ENCODE measurements at places on chromosomes 2 and 18.

DNA sequence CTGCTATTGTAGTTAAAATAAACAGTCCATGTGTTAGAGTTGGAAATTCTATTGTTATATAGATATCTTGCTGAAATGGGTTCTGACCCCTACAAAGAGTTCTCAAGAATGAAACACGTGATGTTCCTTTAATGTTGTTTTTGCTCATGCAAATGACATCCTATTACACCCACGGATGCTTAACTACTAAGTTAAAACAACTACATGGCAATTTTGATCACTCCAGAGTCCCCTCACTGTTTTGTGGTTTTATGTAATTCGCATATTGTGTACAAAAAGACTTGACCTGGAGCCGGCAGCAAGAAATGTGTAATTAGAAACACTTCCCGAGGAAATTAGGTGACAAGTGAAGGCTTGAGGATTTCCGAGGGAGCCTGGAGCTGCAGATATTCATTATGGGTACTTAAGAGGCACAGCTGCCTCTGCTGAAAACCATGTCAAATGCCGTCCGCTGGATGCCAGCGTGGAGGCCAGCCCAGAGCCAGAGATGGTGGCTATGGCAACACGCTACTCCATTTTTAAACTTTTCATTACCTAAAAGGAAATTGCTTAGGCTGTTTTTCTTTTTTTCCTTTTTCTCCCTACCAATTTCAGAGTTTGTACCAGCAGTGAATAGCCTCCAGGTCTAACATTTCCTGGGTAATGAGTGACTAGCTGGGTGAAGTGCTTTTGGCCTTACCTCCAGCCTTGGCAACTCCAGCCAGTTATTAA is 21.0 kb upstream of the CABLES1 start:
- no peaks in the 10 kb centered on the region for H3K36me3 ChIP-seq
- no peak for DNase-seq
- H3K4me1 ChIP-seq, result no peaks in the 10 kb centered on the region
- no peaks in the 10 kb centered on the region for H3K27me3 ChIP-seq

GRCh38 chr2:107313316-107313715 is 427.3 kb upstream of the ST6GAL2 start:
- H3K27me3 ChIP-seq, result no peaks in the 10 kb centered on the region
- no peaks in the 10 kb centered on the region for H3K4me1 ChIP-seq
- no peak for DNase-seq
- no peaks in the 10 kb centered on the region for H3K36me3 ChIP-seq
- H3K27ac ChIP-seq, result no peak overlapping the region

- DNase-seq, result no peak
- H3K4me1 ChIP-seq, result no peaks in the 10 kb centered on the region
- no peak overlapping the region for H3K4me3 ChIP-seq
- H3K27ac ChIP-seq, result no peak overlapping the region
- H3K36me3 ChIP-seq, result no peaks in the 10 kb centered on the region
These were observed 15.8 kb downstream of the TMEM200C start for GRCh38 chr18:5879479-5879882.

DNA sequence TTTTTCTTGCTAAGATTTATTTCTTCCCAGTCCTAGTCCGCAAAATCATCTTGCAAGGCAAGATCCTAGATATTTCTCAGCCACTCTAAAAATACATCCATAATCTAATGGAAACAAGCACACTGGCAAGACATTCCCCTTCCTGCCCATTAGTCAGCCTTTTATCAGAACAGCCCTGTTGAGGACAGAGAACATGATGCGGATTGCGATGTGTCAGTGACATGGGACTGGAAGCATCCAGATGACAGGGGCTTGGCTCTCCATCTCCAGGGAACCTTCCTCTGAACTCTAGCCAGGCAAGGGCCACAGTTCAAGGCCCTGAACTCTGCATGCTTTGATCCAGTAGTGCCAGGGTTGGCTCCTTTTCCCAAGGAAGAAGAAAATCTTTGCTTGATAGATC is 70.0 kb downstream of the VSNL1 start:
- H3K36me3 ChIP-seq, result no peaks in the 10 kb centered on the region
- H3K27ac ChIP-seq, result no peak overlapping the region
- no peaks in the 10 kb centered on the region for H3K4me1 ChIP-seq
- no peak for DNase-seq

GRCh38 chr2:98015671-98016070 is 19.9 kb upstream of the TMEM131 start:
- peaks cover 3% of the 10 kb centered on the region for H3K27me3 ChIP-seq
- no peak overlapping the region for H3K27ac ChIP-seq
- peak; percentile 61 for DNase-seq
- H3K4me1 ChIP-seq, result peaks cover 51% of the 10 kb centered on the region
- no peak overlapping the region for H3K4me3 ChIP-seq
- H3K36me3 ChIP-seq, result no peaks in the 10 kb centered on the region

- peak overlapping the region; percentile 45 for H3K4me3 ChIP-seq
- H3K4me1 ChIP-seq, result peaks cover 41% of the 10 kb centered on the region
- peak; percentile 89 for DNase-seq
- peaks cover 26% of the 10 kb centered on the region for H3K36me3 ChIP-seq
- no peaks in the 10 kb centered on the region for H3K27me3 ChIP-seq
These were observed 89.9 kb upstream of the CDCA7 start for GRCh38 chr2:173264603-173265366.

GRCh38 chr2:157627594-157628476 is 829 bp downstream of the ACVR1C start:
- peak overlapping the region; percentile 3 for H3K4me3 ChIP-seq
- H3K27ac ChIP-seq, result no peak overlapping the region
- no peak for DNase-seq
- no peaks in the 10 kb centered on the region for H3K36me3 ChIP-seq
- H3K4me1 ChIP-seq, result peaks cover 16% of the 10 kb centered on the region

DNA sequence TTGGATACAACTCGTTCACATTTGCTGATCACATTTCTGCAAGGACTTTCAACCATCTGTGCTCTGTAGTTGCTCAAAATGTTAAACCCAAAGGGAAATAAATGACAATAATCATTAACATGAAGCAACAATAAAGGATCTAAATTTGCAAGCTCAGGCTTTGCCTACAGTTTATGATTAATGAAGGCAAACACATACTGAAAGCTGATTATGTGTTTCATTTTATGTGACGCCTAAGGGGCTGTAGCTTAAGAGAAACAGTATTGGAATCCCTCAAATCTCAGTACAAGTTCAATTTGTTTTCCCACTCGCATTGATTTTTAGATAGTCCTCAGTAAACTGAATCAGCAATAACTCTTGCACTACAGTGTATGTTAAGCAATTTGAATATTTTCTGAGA is 160.3 kb upstream of the FSIP2 start:
- no peaks in the 10 kb centered on the region for H3K4me1 ChIP-seq
- no peak overlapping the region for H3K27ac ChIP-seq
- no peak for DNase-seq

DNA sequence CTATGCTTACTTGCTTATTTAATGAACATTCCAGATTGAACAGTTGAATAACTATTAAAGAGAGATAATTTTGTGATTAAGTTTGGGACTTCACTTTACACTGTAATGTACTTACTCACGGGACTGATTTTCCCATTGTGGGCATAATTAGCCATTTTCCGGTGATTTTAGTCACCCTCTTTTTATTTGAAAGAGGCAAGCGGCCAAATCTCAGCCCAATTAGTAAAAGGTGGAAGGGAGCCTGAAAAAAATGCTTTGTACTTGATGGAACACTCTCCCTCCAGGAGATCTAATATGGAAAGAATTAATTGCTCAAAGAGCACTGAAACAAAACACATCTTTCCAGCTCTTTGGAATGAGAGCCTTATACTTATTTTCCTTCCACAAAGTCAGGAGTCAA is 50.2 kb downstream of the CALCRL start:
- no peak for DNase-seq
- H3K36me3 ChIP-seq, result no peaks in the 10 kb centered on the region
- H3K4me1 ChIP-seq, result no peaks in the 10 kb centered on the region
- H3K27me3 ChIP-seq, result no peaks in the 10 kb centered on the region

DNA sequence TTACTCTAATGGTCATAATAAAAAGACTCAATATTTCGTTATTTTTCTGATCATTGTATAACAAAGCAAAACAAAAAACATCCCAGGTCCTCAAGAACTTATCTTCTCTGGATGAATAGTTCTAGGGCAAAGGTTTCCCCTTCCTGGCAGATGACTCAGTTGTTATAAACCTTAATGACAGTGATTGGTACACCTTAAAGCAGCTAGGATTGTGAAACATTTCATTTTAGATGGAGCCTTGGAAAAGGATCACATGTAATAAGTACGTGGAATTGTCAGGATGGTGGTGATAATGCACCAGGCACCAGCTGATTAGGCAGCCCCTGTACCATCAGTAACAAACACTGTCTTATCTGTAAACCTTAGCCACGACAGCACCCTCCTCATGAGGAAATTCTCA is 47.2 kb downstream of the MEP1B start:
- no peaks in the 10 kb centered on the region for H3K27me3 ChIP-seq
- no peak overlapping the region for H3K27ac ChIP-seq
- H3K4me1 ChIP-seq, result no peaks in the 10 kb centered on the region
- no peaks in the 10 kb centered on the region for H3K36me3 ChIP-seq

DNA sequence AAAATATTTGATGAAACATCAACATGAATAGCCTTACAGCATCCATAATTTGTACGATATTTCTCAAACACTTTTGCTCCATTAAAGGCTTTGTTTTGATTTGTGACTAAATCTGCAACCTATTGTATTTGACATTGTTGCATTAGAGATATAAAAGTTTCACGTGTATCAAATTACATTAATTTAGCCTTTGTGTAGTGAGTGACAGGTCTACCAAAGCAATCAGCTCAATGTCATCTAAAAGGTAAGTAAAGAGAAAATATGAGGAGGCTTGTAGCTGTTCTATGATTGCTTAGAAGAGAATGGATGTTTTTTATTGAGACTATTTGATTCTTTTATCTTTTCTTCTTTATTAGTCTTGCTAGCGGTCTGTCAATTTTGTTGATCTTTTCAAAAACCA is 430.2 kb downstream of the GALR1 start:
- H3K27me3 ChIP-seq, result no peaks in the 10 kb centered on the region
- H3K4me3 ChIP-seq, result no peak overlapping the region
- no peak overlapping the region for H3K27ac ChIP-seq
- no peaks in the 10 kb centered on the region for H3K36me3 ChIP-seq

- DNase-seq, result no peak
- H3K27ac ChIP-seq, result no peak overlapping the region
- H3K36me3 ChIP-seq, result no peaks in the 10 kb centered on the region
These were observed 250.0 kb downstream of the FHOD3 start for GRCh38 chr18:36547544-36547943.

DNA sequence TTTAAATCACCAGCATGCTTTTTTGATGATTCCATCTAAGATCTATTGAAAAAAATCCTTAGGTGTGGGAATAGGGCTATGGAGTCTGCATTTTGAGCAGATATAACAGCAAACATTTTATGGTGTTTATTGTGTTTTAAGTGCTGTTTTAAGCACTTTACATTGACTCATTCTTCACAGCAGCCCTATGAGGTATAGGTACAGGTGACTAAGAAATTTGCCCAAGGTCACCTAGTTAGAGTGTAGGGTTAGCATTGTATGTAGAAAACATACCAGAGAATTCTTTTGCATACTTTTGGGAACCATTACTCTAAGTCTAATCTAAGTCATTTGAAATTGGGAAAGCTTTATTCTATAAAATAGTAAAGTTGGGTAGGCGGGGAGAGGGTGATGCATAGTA is 31.3 kb downstream of the PPM1B start:
- H3K36me3 ChIP-seq, result peaks cover 12% of the 10 kb centered on the region
- H3K27me3 ChIP-seq, result no peaks in the 10 kb centered on the region
- no peak overlapping the region for H3K27ac ChIP-seq
- H3K4me1 ChIP-seq, result no peaks in the 10 kb centered on the region
- H3K4me3 ChIP-seq, result no peak overlapping the region
- DNase-seq, result no peak

- no peaks in the 10 kb centered on the region for H3K36me3 ChIP-seq
- no peak overlapping the region for H3K4me3 ChIP-seq
- DNase-seq, result no peak
- no peak overlapping the region for H3K27ac ChIP-seq
- peaks cover 4% of the 10 kb centered on the region for H3K27me3 ChIP-seq
These were observed 150.0 kb upstream of the MAP3K20 start for GRCh38 chr2:172925600-172925999.

DNA sequence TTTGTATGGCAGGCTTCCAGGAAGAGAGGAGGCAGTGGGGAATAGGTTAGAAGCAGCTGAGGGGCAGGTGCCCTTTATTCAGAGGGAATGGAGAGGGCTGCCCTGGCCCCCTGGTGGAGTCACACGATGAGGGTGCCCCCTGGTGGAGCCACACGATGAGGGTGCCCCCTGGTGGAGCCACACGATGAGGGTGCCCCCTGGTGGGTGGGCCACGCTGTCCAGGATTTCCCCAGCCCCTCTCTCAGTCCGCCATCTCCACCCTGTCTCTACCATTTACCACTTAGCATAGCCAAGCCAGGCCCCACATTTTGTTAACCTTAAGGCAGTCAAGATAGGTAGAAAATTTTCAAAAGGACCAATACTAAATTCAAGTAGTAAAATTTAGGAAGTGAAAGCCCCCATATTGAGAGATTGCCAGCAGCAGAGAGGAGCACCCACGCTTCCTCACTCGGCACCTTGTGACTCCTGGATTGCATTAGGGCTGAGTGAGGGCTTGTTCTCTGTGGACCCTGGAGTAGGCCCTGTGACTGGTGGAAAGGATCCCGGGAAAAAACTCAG is 10.4 kb upstream of the FAM228A start:
- no peaks in the 10 kb centered on the region for H3K27me3 ChIP-seq
- H3K27ac ChIP-seq, result no peak overlapping the region
- peaks cover 7% of the 10 kb centered on the region for H3K36me3 ChIP-seq
- no peak overlapping the region for H3K4me3 ChIP-seq
- DNase-seq, result peak; percentile 33

- H3K36me3 ChIP-seq, result no peaks in the 10 kb centered on the region
- H3K4me1 ChIP-seq, result no peaks in the 10 kb centered on the region
- H3K4me3 ChIP-seq, result no peak overlapping the region
- DNase-seq, result no peak
- H3K27me3 ChIP-seq, result no peaks in the 10 kb centered on the region
These were observed 20.8 kb upstream of the MAL start for GRCh38 chr2:95004711-95005110.

DNA sequence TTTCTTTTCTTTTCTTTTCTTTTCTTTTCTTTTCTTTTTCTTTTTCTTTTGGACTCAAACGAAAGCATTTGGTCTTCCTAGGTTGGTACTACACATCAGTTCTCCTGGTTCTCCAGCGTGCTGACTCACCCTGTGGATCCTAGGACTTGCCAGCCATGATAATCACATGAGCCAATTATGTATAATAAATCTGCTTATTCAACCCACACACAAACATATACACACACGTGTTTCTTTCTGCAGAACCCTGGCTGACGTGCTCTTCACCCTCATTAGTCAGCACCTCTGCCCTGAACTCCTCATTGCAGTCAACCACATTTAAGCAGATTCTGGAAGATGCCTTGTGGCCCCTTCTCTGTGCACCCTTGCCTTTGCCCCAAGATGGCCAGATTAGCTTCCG is 162.4 kb upstream of the MYT1L start:
- H3K27ac ChIP-seq, result no peak overlapping the region
- no peaks in the 10 kb centered on the region for H3K4me1 ChIP-seq
- no peaks in the 10 kb centered on the region for H3K36me3 ChIP-seq
- no peak overlapping the region for H3K4me3 ChIP-seq
- DNase-seq, result no peak
- H3K27me3 ChIP-seq, result no peaks in the 10 kb centered on the region

- peaks cover 51% of the 10 kb centered on the region for H3K4me1 ChIP-seq
- DNase-seq, result peak; percentile 26
- H3K27me3 ChIP-seq, result no peaks in the 10 kb centered on the region
- peak overlapping the region; percentile 100 for H3K27ac ChIP-seq
- no peak overlapping the region for H3K4me3 ChIP-seq
- H3K36me3 ChIP-seq, result peaks cover 77% of the 10 kb centered on the region
These were observed 117.7 kb upstream of the MCFD2 start for GRCh38 chr2:47033102-47033880.

Measured in CD14-positive monocyte (primary cell).